Panc1 (cell line): ENCODE measurements at places on chromosomes 2 and 18. TPM values are rescaled to one million over a fixed set of nuclear protein-coding genes. Genes with fewer than 3 reads are reported as not detected.

DNA sequence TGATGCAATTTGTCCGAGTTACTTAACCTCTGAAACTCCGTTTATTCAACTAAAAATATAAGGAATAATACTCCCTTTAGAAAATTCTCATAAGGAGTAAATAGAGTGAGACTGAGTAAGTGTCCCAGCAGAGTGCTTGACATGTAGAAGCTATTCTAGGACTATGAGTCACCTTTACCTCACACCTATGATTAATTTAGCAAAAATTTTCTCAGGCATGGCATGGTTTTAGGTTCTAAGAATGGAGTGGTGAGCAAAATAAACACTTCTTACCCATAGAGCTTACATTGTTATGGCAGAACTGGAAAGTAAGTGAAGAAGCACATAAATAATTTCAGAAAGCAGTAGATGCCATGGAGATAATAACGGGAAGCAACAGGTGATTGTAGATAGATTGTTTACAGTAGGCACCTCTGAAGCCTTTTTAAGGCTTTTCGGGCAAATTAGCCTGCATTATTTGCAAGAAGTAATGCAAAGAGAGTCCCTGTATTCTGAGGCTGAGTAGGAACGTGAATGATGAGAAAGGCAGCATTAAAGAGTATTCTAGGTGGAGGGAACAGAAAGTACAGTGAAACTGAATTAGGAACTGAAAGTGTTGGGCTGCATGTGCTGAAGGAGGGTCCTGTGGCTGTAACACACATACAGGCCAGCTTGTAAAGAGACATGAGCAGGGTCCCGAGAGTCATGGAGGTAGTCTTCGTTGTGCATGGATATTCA, 209.2 kb downstream of the ZNF407 start:
- peak; percentile 97 for DNase-seq

The POTEJ gene
- total RNA-seq = not detected

The RAB6C gene
- 0.13 TPM for total RNA-seq

The ACTR2 gene
- 347 TPM for total RNA-seq

The ARHGAP28 gene
- 0.41 TPM for total RNA-seq

The SERPINB3 gene
- not detected for total RNA-seq

DNA sequence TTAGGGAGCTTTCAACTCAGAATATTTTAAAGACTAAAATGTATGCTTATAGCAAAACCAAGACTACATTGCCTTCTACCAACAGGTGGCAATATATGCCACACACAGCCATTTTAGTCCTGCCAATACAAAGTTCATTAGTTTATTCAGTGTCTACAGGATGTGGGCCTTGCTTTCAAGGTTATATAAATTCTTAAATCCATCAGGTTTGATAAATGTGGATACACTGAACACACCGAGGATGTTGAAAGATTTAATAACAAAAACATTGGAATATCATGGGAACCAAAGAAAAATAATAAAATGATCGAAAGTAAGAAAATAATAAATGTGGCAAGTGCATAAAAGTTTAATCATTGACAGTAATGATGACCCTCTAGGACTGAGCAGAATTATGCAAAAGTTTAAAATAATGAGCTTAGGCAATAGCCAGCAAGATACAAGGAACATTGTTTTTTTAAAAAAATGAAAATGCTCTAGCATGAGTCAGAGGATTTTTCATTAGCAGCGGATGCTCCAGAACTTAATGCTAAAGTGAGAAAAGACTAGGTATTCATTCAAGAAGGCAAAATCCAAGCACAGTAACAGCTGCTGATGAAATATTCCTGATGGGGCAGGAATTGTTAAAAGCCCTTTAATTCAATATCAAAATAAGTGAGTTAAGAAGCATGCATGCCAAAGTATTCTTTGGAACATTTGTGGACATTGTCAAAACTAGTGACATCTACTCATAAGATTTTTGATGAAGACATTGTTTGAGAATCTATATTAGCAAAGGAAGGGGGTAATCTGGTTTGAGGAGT, 14.2 kb downstream of the SCN9A start:
- no peak for DNase-seq

The EPAS1 gene
- 106 TPM for total RNA-seq

The C2orf78 gene
- not detected for total RNA-seq

GRCh38 chr18:42183746-42184145, 228.7 kb downstream of the PIK3C3 start:
- no peak for DNase-seq

DNA sequence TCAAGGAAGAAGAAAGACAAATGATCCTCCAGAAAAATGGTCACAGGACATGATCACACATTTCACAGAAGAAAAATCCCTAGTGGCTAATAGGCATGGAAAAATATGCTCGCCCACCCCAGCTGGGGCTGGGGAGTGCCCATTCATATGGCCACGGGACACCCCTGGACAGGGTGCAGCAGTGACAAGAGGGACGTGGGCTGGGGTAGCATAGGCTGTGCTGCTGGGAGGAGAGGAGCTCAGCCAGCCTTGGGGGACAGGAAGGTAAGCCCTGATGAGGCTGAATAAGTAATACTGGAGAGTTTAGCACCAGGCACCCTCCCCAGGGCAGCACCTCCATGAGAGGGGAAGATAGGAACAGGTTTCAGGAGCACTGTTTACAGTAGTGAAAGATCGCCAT, 254.9 kb upstream of the HS6ST1 start:
- no peak for DNase-seq

- DNase-seq = no peak
Measured at GRCh38 chr2:60463249-60463648, 90.2 kb downstream of the BCL11A start.

The RAPGEF4 gene
- 0.62 TPM for total RNA-seq

GRCh38 chr2:160741271-160741670, 247.7 kb upstream of the RBMS1 start:
- DNase-seq = no peak

GRCh38 chr18:72543357-72544055, 636 bp downstream of the CBLN2 start:
- no peak for DNase-seq

The UGT1A4 gene
- not detected for total RNA-seq

- no peak for DNase-seq
Measured at GRCh38 chr2:135245071-135245470, 193.0 kb downstream of the RAB3GAP1 start.

DNA sequence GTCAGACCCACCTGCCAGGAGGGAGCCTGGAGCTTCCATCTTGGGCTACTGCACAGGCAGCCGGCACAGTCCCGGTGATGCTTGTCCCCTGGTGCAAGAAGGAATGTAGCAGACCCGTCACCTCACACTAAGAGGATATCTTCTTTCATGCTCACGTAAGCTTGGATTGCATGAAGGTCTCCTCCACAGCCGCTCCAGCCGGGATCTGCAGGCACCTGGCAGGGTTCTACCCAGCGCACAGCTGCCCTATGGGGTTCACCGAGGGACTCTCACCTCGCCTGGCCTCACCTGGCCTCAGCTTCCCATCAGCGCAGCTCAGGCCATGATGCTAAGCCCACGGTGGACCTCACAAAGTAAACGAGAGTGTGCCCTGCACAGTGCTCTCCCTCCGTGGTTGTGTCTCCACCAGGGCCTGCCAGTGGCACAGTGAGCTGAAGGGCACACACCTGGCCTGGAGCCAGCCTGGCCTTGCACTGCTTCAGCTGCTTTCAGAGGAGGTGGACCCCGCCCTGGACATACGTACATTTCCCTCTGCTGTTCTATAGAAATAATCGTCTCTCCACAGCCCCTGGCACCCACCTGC, 239.1 kb downstream of the SEPTIN10 start:
- no peak for DNase-seq

DNA sequence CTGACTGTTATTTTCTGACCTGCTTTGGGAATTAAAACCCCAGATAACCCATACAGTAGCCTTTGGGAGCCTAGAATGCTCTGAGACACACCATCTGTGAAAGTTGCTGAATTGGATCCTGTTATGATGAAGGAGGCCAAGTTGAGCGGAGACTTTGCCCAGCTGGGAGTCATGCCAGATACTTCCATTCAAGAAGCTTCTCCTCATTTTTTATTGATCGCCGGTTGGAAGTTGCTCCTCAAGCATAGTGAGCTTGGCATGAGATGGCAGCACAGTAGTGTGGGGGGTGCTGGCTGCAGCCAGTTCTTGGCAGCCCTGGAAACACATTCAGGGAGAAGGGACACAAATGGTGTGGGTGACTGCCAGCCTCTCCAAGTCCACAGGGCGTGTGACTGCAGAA, 270.7 kb upstream of the NRP2 start:
- DNase-seq = no peak

GRCh38 chr18:59360381-59360780, 1.3 kb upstream of the LMAN1 start:
- DNase-seq = no peak

- DNase-seq = no peak
Measured at GRCh38 chr18:21300908-21301200, 58.8 kb downstream of the GREB1L start.

- DNase-seq = no peak
Measured at GRCh38 chr2:241897231-241897916, 27.8 kb downstream of the RTP5 start.

DNA sequence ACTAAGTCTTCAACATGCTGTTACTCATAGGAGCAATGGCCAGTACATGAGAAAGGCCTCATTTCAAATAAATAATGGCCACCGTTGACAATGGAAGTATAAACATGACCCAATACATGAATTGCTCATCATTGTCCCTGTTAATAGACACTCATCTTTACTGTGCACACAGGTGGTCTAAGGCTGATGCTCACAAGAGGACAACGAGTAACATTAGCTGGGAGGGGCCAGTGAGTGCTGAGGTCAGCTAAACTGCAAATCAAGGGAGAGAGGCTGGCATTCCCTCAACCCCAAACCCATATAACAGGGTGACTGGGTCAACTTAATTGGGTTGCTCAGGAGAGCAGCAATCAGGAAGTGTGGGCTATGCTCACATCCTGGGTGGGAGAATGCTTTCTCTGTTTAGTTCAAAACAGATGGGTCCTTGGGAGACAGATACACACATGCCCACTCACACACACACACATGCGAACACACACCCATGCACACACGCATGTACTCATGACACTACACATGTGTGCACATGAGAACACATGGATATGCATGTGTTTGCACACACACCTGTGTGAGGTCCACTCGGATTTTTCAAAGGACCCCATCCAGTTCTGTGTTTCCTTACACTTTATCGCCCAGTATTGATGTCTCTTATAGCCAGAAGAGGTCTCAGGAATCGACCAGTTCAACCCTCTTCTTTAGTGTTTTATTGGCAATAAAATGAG, 172.0 kb downstream of the INHBB start:
- no peak for DNase-seq

DNA sequence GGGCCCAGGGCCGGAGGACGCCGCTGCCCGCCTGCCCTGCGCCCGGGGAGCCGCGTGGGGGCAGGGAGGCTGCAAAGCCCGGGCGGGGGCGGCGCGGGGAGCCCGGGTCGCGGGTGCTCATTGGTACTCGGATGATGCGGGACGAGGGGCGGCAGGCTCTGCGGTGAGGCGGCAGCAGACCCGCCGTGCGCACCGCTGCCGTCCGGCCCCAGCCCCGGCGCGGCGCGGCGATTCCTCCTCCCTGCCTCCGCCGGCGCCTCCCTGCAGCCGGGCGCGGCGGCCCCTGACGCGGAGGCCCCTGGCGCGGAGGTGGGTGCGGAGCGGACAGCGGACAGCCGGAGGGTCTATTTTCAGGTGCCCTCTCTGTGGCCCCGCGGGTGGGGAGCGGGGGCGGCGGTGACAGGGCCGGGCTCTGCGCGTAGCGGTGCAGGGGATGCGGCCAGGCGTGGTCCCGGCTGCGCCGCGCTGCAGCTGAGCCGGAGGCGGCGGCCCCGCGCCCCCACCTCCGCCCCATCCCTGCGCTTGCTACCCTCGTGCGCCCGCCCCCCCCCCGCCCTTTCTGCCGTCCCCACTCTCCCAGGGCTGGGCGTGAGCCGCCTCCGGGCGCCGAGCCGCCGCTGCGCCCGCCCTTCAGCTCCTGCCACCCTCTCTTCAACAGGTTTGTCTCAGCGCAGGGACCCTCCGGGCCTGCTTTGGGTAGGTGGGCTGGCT, 640 bp downstream of the SPTBN1 start:
- DNase-seq = no peak

- no peak for DNase-seq
Measured at GRCh38 chr2:229268626-229269025, 2.5 kb downstream of the PID1 start.

DNA sequence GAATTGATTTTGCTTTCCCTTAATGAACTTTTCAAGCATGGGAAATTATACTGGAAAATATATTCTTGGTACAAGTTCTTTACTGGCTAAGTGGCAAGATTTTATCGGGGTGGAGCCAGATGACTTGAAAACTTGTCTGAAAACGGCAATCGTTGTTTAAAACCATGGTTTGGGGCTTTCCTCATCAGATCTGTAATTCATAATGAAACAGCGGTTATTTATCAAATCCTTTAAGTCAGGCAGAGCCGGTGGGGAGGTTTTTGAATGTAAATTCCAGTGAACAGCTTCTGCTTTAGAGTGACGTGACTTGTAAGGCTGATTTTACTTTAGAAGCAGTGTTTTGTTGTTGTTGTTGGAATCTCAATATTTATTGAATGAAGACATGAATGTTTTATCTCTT, 2.6 kb downstream of the SEC11C start:
- no peak for DNase-seq

The SERPINB12 gene
- total RNA-seq = not detected

The IL37 gene
- not detected for total RNA-seq
